Amniotic stem cell (primary cell): ENCODE measurements at places on chromosomes 2 and 18.
A peak's percentile ranks its signal among the peaks of the same experiment; 100 is the strongest.

DNA sequence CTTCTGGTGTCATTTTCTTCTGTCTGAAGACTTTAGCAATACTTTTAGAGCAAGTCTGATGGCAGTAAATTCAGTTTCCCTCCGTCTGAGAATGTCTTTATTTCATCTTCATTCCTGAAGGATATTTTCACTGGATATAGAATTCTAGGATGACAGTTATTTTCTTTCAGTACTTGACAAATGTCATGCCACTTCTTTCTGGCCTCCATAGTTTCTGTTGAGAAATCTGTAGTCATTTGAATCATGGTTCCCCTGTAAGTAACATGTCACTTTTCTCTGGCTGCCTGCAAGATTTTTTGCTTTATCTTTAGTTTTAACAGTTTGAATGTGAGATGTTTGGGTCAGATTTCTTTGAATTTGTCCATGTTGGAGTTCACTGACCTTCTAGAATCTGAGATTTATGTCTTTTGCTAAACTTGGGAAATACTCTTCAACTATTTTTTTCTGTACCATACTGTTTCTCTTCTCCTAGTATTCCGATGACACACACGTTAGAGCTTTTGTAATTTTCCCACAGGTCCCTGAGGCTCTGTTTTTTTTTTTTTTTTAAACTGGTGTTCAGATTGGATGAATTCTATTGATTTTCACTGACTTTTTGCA lies 30.2 kb downstream of the RMND5A start:
- no peak for DNase-seq

DNA sequence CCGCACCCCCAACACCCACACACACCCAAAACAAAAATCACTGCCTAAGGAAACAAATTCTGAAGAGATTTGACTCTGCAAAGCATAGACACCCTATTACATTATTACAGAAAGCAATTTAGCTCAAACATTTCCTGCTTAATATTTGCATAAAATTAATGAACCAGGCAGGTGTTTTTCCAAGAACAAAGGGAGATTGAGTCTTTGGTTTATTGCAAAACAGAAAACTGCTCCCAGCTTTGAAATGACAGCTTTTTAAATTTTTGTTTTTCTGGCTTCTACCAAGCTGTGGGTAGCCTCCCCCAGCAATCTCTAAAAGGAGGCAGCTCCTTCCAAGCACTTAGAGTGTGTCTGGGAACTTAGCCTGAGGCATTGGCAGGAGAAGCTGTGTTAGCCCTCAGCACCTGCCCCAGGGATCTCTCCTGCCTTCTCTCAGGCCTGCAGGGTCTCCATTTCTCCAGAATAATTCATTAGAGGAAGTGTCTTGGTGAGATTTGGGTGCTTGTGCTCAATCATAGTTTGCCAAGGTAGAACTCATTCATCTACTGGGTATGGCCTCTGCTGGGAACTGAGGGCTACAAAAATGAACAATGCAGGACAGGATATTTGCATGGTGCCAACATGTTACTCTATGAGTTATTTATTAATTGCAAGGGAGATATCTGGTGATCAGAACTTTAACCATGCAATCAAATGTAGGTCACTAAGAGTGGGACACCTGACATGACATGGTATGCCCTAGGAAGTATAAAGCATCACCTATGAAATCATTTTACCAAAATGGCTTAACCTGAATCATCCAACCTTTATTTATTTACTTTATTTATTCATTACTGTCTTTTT lies 58.7 kb downstream of the B3GNT2 start:
- DNase-seq: no peak

- no peak for DNase-seq
Measured at GRCh38 chr2:102620332-102620731, 979 bp downstream of the SLC9A2 start.

DNA sequence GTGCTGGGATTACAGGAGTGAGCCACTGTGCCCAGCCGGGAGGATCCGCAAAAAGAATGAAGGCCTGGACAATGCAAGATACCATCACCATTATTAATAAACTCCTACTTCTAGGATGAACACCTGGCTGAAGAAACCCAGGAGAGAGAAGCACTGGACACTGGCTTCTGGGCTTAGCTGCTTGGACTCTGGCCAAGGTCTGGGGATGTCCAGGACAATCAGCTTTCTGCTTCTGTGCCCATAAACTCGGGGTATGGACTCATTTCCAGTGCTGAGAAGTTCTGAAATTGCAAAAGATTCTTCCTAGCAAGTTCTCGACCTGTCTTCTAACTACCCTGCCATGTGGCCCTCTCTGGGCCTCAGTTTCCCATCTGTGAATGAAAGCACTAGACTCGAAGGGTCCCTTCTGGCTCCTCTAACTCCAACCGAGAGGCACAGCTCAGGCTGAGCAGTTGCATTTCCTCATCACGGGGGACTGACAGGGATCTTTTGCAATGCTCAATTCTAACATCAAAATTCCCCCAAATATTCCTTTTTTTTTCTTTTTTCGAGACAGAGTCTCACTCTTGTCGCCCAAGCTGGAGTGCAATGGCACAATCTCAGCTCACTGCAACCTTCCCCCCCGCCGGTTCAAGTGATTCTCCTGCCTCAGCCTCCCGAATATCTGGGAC lies 2.4 kb upstream of the SH2D6 start:
- DNase-seq: no peak

DNA sequence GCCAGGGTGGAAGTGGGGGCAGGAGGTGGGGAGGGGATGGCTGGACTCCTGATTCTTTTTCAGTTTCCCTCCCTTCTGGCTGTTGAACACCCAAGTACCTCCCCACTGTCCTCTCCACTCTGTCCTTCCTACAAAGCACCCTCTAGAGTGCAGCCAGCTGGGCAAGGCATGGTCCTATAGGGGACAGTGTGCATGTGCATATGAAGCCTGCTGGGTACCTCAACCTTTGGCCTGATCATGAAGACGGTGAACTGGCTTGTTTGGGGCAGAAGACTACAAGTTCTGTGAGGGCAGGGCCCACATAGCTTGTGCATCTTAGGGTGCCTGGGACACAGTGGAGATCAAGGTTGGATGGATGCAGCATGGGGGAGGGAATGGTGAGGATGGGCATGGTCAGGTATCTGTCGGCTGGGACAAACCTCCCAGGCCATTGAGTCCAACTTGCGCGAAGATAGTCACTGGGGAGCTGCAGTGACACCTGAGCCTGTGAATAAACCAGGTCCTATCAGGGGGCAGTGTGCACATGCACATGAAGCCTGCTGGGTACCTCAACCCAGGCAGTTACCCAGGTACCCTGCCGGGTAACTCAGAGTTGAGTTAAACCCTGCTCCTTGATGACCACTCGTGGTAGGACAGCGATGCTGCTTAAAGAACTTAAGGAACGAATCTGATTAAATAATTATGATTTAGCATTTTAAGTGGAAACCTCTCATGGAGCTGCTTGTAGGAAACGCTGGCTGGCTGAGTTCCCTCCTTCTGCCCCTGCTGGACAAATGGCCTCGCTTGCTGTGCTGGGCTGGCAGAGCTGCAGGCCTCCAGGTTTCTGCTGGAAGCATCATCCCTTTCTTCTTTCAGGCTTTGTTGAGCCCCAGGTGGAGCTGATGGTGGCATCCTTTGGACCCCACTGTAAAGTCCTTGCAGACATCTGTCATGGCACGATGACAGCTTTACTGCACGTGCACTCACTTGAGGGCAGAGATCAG lies 84.0 kb downstream of the POLR1A start:
- no peak for DNase-seq

GRCh38 chr18:56146565-56146964 lies 491.8 kb downstream of the TXNL1 start:
- DNase-seq: no peak

- no peak for DNase-seq
Measured at GRCh38 chr2:8886876-8887275, 49.5 kb upstream of the KIDINS220 start.

- no peak for DNase-seq
Measured at GRCh38 chr2:47616506-47616905, 166.4 kb upstream of the MSH6 start.

DNA sequence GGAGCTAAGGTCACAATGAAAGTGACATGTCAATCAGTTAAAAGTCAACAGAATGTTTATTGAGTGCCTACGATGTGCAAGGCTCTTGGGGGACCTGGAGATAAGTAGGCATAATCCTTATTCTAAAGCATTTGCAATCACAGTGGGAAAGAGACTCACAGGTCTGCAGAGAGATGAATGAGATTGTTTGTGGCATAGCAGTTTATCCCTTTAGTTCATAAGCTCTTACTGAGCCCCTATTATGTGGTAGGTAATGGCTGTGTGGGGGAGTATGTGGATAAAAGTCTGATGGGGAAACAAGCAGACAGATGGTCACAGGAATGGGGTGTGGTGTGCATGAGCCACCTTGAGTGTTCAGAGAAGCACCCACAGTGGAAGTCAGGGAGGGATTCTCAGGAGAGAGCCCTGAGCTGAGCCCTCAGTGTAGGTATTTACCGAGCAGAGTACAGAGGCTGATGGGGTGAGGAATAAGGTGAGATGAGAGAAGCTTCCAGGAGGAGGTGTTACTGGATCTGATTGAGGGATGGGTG lies 48.1 kb downstream of the EMILIN2 start:
- no peak for DNase-seq

- no peak for DNase-seq
Measured at GRCh38 chr2:147845411-147845971, 662 bp downstream of the ACVR2A start.

- DNase-seq: no peak
Measured at GRCh38 chr18:24054130-24054529, 39.6 kb downstream of the TTC39C start.

- peak; percentile 62 for DNase-seq
Measured at GRCh38 chr18:69490813-69491212, 90.1 kb downstream of the DOK6 start.

DNA sequence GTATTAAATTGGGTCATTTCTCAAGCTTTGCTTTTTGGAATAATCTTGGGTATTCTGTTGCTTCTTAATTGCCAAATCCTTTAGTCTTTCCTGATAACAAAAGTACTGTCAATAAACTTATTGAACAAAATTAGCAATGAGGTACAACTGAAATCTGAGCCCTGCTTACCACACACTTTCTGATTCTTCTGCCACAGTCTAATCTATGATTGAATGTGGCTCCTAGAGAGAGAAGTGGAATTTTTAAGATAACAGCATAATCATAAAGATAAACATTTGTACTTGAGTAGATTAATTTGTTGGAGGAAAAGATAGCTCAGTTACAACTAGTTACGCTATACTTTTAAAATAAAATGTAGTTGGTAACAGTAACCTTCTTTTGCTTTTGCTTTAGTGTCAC lies 354.8 kb downstream of the CELF4 start:
- DNase-seq: no peak

DNA sequence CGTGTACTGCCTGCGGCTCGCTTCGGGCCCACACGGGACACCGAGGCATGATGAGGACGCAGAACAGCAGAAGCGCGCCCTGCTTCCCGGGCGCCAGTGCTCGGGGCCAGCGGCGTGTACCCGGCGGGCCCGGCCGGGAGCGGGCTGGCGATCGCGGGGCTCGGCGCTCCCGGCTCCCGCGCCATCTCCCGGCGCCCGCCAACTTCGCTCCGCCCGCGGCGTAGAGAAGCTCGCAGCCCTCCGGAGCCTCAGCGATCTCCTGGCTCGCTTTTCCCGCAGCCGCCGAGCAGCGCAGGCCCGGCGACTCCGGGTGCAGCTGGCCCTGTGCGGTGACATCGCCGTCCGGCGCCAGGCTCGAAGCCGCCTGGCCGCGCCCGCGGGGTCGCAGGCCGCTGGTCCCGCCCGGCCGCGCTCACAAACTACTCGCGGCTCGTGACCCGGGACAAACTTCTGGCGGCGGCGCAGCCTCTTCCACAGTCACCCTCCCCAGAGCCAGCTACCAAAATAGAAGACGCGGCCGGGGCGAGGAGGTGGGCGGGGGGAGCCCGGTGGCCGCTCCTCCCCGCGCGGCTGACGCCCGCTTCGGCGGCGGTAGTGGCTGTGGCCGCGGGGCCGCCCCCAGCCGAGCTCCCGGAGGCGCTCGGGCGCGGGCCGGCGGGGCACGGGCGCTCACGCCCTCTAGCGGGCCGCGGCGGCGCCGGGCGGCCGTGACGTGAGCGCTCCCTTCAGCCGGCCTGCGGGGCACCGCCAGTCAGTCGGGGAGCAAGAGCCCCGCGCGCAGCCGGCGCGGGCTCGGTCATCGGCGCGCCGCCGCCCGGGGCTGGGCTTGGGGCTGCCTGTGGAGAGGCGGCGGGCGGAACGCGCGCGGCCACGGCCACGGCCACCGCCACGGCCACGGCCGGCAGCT lies at the start of gene PTPRM:
Gene PTPRM (plus strand): TSS at position 750 of the 907 bp plus-strand sequence. CDS start 503 bp downstream, outside the sequence.
- peak; percentile 76 for DNase-seq

GRCh38 chr2:149145314-149146295 lies 107.1 kb downstream of the LYPD6B start:
- DNase-seq: no peak

DNA sequence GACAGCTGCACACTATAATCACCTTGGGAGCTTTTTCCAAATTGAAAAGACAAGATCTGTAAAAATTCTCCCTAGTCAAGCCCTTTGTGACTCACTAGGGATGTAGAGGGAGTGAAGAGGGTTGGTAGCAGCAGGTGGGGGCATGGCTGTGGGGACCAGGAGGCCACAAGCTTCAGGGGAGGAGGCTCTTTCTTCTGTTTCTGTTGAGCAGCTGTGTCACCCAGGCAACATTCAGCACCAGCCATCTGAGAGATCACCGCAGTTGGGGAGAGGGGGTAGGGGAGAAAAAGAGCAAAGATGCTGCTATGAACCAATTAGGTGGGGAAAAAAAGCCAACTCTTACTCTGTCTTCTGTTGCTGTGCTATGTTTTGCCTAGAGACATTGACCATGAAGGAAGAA lies 352.3 kb upstream of the MEIS1 start:
- no peak for DNase-seq

DNA sequence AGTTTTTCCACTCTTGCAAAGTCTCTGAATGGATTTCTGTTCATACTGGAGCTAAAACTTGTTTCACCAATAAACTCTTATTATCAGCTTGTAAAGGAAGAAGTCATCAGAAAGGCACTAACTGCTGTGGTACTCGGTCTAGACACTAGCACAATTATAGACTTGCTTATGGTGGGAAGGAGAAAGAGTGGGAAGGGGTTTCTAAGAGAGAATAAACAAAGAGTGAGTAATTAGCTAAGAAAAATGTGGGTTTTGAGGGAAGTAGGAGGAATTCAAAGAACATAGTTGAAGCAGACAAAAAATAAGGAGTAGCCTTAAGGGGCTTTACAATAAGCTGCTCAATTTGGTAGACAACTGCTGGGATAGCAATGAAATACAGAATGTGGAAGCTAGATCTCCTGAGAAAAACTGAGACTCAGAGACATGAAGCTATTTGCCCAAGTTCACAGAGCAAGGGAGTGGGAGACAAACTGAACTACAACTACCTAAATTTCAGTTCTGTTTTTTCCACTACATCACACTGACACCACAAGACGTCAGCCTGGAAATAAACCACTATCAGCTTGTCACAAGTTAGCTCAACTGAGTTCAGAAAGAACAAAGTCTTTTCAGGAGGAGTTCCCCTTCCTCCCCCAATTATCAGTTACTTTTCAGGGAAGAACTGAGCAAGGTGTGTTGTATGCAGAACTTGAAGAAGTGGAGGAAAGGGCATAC lies 59.7 kb downstream of the MAP4K3 start:
- no peak for DNase-seq

- no peak for DNase-seq
Measured at GRCh38 chr2:216694082-216694825, 1.1 kb downstream of the IGFBP5 start.
